ENCODE measurements at places on chromosomes 3 and 15. TPM values are rescaled to one million over a fixed set of nuclear protein-coding genes. Genes with fewer than 3 reads are reported as not detected.

Gene KNL1
- polyA plus RNA-seq = 2.0 TPM

Gene RNU5B-1
- not detected for polyA plus RNA-seq

Gene CIDEC
- polyA plus RNA-seq = 0.11 TPM

Gene TMEM212
- not detected for polyA plus RNA-seq

Gene CPNE4
- polyA plus RNA-seq = not detected

Gene CAPN3
- 1.9 TPM for polyA plus RNA-seq

Gene CEP19
- polyA plus RNA-seq = 3.0 TPM

Gene LRTM1
- not detected for polyA plus RNA-seq

DNA sequence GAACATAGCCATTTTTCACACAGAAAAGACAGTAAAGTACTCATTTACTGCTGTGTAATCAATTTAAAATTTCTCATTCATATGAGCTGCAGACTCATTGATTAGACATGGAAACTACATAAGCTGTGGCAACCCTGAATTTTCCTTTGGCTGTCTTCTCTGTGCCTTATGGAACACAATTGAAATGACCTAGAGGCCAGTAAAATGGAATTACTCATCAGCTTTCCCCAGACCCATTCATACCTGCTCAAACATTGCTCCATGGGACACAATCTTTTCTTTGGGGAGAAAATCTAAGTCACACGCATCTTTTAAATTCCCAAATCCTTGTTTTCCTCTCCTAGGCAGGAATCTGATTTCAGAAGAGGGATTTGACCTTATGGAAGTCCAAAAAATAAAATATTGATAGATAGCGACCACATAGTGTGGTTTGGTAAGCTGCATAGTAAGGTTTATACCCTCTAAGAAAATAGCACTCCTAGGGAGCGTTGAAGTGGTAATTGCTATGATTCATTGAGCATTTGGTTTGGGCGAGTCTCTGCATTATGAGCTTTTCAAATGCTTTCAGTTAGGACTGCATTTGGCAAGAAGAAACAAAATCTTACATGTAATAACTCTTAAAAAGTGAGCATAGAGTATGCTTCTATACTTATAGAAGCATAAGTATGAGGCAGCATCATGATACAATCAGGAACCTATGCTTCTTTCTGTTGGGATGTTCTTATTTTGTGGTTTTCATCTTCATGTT lies 243.4 kb upstream of the GADL1 start:
- no peak for DNase-seq

DNA sequence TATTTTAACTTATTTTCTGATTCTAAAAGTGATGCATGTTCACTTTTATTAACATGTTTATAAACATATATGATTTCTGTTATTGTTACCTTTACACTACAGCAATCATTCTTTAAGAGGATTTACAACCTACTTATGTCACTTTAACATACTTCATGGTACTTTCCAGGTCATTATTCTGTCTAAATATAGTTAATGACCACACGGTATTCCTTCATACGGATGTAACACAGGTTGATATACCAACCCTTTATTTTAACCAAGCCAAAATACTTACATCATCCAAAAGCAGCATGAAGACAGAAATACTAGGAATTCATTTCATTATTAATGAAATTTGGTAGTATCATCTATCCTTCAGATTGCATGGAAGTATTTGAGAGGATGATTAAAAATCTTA lies 18.6 kb downstream of the PIK3R4 start:
- no peak for DNase-seq

GRCh38 chr3:158368271-158368670 lies 202.7 kb upstream of the MLF1 start:
- peak; percentile 37 for DNase-seq

DNA sequence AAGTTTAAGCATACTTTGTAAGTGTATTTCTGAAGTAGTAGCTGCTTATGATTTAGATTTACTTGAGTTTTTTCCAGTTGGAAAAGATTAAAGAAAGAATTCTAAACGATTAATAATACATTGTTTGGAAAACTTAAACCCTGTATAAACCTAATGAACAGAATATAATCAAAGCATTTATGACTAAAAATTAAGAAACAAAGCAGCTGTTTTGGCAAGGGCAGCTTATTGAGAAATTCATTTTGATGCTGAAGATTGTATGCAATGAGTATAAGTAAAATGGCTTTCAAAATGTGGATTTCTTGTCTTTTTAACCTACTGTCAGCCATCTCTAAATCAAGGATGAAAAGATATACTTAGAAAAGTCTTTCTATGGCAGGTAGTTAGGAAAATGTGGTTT lies 140.2 kb downstream of the POLQ start:
- no peak for DNase-seq

- no peak for DNase-seq
Observed at GRCh38 chr15:72179950-72180581, 17.5 kb downstream of the GRAMD2A start.

Data from SK-N-SH (cell line).